ENCODE measurements at places on chromosomes 6 and 20.

DNA sequence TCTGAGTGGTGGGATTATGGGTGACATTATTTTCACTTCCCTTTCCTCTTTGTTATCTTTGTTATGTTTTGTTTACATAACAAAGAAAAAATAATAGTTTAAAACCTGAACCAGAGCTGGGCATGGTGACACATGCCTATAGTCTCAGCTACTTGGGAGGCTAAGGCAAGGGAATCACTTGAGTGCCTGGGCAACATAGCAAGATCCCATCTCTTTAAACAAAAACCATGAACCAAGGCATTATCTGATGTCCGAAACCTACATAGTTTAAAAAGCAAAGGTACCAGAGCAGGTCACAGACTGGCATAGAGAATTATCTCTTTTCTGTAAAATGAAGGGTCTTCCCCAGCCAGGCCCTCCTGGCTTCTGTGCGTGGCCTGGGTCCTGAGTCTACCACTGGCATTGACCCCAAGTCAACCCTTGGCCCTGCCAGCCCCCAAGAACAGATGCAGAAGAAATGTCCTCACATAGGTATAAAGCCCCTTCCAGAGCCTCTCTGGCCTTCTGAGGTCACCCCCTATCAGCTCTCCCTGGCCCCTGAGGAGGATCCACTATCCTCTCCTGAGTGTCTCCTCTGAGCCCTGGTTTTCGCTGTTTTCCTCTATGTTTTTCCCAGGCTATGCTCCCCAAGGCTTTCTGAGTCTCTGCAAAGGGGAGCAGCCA lies 81.3 kb downstream of the TRERF1 start:
- DNase-seq = no peak

DNA sequence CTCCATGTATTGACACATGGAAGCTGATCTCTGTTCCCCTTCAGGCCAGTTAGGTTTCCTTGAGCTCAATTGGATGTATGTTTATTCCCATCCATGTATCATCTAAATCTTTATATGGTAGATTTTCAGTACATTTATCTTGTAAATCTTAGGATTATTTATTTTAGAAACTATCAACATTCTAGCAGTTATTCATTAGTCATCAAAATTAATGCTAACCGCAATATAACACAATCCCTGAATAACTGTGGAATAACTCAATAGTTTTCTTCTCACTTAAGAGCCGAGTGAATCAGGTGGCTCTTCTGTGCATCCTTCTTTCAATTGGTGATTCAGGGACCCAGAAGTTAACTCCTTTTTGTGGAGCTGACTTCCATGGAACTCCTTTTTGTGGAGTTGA lies 15.5 kb upstream of the TBX18 start:
- no peak for DNase-seq

DNA sequence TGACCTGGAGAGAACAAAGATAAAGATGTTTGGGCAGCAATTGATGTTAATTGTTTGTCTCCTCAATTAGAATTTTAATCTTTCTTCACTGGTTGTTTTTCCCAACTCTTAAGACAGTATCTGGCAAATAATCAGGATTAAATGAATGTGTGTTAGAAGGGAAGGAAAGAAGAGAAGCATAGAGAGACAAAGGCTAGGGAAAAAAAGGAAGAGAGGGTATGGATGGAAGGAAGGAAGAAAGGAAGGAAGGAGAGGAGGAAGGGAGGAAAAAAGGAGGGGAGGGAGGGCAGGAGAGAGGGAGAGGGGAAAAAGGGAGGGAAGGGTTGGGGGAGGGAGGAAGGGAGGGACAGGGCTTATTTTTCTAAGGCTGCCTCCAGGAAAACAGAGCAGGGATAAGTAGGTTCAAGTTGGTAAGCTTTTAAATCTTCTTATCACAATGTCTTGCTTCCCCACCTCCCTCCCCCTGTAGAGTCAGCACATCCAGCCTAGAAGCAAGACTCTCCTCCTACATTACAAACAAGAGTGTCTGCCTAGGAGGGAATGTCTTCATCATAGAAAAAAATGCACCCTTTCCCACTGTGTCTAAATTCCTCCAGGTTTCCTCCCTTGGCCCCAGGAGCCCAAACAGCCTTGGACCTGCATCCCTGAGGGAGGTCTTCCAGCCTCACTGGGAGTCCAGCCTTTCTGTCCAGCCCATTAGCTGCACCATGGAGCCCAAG lies 447.8 kb upstream of the JARID2 start:
- no peak for DNase-seq

GRCh38 chr6:18110162-18110561 lies 12.3 kb downstream of the NHLRC1 start:
- DNase-seq = no peak

DNA sequence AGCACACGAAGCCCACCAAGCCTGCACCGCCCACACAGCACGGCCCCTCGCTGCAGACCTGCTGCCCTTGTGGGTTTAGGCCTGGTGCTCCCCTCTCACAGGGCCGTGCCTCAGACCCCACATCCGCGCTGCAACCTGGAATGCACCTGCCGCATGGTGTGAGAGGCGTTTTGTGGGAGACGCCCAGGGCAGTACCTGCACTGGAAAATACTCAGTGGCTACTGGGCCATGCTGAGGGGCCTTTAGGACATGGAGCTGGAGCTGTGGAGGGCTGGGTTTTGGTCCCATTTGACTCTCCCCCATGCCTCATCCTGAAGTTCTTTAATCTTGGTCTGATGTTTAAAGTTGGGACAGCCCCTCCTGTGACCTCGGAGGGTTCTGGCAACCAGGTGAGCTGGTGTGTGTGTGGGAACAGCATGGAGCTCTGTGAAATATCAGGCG lies 116.3 kb downstream of the ERMARD start:
- DNase-seq = no peak

- no peak for DNase-seq
Measured at GRCh38 chr6:128400875-128401274, 119.5 kb downstream of the PTPRK start.

DNA sequence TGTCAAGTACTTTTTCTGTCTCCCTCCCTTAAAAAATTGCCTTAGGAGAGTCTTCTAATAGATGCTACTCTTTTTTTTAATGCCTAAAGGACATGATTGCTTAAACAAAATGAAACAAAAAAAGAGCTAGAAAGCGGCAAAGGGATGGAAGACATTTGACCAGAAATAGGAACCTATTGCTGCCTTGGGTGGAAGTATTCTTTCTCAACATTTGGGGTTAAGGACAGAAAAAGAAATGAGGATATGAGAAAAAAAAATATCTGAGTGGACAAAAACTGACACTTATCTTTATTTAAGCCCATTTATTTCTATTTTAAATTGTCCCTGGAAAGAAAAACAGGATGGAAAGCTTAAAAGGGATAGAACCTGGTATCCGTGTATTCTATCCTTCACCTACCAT lies 664.9 kb upstream of the CITED2 start:
- DNase-seq = no peak

Measured in stimulated activated CD8-positive, alpha-beta memory T cell treated with anti-CD3 and anti-CD28 coated beads, Interleukin-15, amount 100 ng/mL, for 48 hours (primary cell).